CD8-positive, alpha-beta T cell (primary cell): ENCODE measurements at places on chromosomes 3 and 15. TPM values are rescaled to one million over a fixed set of nuclear protein-coding genes. Genes with fewer than 3 reads are reported as not detected.

- no peak for DNase-seq
These were observed 48.4 kb upstream of the IP6K2 start for GRCh38 chr3:48765376-48765775.

GRCh38 chr3:45123030-45123429 lies 23.1 kb downstream of the CDCP1 start:
- no peak for DNase-seq

DNA sequence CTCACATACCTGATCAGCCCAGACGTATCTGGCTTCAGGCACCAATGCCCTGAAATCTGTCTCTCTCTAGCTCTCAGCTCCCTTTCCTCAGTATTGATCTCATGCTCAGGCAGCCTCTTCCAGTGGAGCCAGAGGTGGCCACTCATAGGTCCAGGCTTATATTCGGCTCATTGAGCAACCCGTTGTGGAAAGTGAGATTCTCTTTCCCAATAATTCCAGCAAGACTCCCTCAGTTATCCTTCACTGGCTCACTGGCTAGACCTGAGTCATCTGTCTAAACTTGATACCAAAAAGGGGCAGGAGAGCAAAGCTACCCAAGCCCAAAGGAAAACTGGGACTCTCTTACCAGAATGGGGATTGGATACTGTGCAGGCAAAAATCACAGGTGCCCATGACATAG lies 33.4 kb upstream of the FRMD4B start:
- no peak for DNase-seq

UACA gene
- 0.30 TPM for total RNA-seq
